ENCODE measurements at places on chromosomes 6 and 20. TPM values are rescaled to one million over a fixed set of nuclear protein-coding genes. Genes with fewer than 3 reads are reported as not detected.
A peak's percentile ranks its signal among the peaks of the same experiment; 100 is the strongest.

Gene ARMC12
- total RNA-seq: 0.57 TPM

Gene TNNC2
- 0.54 TPM for total RNA-seq

GRCh38 chr20:61846741-61847419 is 218.8 kb downstream of the TAF4 start:
- no peaks in the 10 kb centered on the region for H3K4me1 ChIP-seq
- no peaks in the 10 kb centered on the region for H3K36me3 ChIP-seq
- no peak overlapping the region for H3K27ac ChIP-seq
- H3K27me3 ChIP-seq: no peaks in the 10 kb centered on the region

DNA sequence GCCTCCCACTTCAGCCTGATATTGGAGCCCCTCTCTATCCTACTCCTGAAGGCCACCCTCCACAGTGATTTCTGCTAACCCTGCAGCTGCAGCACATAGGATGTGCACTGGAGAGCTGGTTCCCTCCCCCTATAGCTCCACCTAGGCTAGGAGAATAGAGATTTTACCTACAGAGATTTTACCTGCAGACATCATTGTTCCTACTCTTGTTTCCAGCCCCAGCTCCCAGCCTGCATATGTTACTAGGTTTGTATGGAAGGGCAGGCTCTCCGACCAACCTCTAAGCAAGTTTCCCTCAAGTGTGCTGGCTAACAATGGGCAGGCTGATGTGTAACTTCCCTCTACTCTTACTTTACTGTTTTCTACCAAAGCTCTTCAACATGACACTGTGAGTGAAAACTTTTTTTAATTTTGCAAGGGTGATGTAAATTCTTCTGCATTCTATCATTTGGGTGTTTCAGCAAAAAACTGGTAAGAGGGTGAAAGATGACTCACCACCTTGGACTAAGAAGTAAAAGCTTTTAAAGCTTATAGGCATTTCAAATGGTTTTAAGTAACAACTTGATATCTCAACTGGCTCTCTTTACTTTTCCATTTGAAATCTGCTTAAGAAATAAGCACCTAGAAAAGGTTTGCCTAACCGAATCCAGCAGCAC is 106.8 kb downstream of the CDK19 start:
- peak overlapping the region; percentile 27 for H3K4me3 ChIP-seq
- peaks cover 7% of the 10 kb centered on the region for H3K4me1 ChIP-seq

- no peak for DNase-seq
- H3K4me3 ChIP-seq: no peak overlapping the region
- no peaks in the 10 kb centered on the region for H3K27me3 ChIP-seq
- H3K4me1 ChIP-seq: no peaks in the 10 kb centered on the region
- H3K36me3 ChIP-seq: peaks cover 12% of the 10 kb centered on the region
- H3K27ac ChIP-seq: no peak overlapping the region
These were observed 3.0 kb upstream of the C4A start for GRCh38 chr6:31978831-31979230.

- no peak overlapping the region for H3K27ac ChIP-seq
- peaks cover 6% of the 10 kb centered on the region for H3K36me3 ChIP-seq
- DNase-seq: no peak
- H3K27me3 ChIP-seq: no peaks in the 10 kb centered on the region
These were observed 55.4 kb downstream of the SYNJ2 start for GRCh38 chr6:158037021-158037420.

GRCh38 chr20:62830251-62830650 is 13.4 kb downstream of the COL9A3 start:
- DNase-seq: no peak
- H3K27ac ChIP-seq: no peak overlapping the region
- H3K4me3 ChIP-seq: no peak overlapping the region
- no peaks in the 10 kb centered on the region for H3K4me1 ChIP-seq
- H3K27me3 ChIP-seq: no peaks in the 10 kb centered on the region

Gene NRM
- 40.1 TPM for total RNA-seq
